Activated effector memory CD4-positive, alpha-beta T cell treated with Interleukin-2 at 50 U/mL for 16 hours (primary cell): ENCODE measurements at places on chromosomes 5 and 9.
A peak's percentile ranks its signal among the peaks of the same experiment; 100 is the strongest.

DNA sequence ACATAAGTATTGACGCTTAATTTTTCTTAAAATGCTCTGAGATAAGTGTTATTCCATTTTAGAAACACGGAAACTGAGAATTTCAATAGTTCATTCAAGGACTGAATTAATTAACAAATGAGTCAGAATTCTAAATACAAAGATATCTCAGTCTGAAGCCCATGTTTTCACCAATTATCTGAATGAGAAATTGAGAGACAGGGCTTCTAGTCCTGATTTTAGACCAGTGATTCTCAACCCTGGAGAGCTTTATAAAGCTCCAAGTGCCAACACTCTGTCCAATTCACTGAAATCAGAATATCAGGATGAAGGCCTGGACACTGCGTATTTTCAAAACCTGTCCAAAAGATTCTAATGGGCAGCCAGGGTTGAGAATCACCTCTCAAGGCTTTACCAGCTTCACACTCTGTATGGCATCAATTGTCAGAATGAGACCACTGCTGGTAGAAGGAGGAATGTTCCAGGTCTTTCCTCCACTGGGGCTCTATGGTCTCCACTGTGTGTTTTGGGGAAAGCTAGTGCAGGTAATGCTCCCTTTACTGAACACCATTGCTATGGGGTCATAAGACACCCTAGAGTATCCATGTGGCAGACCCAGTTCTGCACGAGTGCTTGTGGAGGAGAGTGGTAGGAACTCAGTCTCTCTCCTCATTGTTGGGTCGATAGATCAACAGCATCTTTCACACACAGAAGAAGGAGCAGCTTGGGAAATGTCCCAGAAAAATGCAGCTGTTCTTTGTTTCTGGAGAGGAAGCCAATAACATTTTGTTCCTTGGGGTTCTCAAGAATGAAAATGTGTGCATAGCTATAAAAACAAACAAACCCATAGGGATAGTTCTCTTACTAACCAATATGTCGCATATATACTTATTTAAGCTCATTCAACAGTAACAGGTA is 99.7 kb upstream of the OSMR start:
- DNase-seq = no peak

DNA sequence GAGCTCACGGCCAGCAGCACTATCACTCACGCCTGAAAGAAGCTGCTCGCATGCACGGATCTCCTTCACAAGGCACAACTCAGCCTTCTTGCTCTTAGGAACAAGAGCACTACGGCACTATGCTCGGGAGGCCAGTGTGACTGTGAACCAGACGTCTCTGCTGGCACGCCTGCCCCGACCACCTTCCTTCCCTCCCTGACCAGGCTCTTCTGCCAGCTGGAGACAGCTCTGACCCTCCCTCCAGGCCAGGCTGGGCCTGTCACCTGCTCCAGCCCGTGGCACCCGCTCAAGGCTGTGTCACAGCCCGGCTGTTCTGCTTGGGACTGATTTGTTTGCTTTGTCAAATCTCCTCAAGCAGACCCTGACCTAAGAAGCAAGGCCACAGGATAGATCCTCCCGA is 7.0 kb downstream of the TBC1D9B start:
- DNase-seq = no peak

- no peak for DNase-seq
These were observed 6.7 kb downstream of the PTCH1 start for GRCh38 chr9:95509851-95510708.

DNA sequence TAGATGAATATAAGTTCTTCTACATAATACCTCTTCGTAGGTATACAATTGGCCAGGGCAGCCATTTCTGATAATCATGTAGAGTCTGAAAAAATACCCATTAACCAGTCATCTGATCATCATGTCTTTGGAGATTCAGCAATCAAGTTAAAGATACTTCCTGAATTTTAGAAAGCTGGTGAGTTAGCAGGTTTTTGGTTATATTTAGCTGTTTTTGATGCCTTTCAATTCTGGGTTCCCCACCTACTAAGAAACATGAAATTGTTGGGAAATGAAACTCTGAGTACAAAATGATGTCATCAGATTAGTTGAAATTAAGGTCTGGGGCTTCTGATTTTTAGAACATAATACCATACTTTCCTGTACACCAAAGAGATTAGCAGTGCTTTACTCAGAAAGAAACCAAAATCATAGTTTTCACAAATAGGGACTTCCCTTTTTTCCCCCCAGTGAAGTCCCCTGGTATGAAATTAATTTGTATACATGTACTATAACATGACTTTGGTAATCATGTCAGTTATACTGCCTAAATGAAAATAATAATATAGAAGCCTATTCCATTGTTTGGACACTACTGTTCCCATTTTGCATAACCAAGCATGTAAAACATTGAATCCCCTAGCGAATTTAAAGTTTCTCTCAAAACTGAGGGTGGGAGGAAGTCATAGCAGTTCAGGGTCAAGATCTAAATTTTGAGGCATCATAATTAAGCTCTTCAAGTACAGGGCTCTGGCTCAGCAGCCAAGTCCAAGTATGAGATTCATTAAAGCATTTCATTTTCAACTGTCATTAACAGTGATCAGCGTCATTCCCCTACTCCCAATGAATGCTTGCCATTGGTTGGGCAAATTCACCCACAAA is 17.9 kb downstream of the PRLR start:
- no peak for DNase-seq

DNA sequence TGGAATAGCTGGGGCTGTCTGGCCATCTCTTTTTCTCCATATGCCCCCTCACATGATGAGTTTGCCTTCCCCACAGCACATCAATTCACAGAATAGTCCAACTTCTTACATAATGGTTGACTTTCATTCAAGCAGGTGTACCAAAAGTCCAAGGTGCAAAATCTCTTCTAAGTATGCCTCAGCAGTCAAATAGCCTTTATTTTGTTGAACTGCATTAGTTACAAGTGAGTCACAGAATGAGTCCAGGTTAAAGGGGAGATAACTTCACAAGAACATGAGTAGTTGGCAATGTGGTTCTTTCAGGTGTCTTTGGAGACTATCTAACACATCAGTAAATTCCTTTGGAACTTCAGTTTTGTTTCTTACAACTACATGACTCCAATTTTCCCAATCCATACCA is 672.5 kb downstream of the PRELID2 start:
- DNase-seq = no peak

DNA sequence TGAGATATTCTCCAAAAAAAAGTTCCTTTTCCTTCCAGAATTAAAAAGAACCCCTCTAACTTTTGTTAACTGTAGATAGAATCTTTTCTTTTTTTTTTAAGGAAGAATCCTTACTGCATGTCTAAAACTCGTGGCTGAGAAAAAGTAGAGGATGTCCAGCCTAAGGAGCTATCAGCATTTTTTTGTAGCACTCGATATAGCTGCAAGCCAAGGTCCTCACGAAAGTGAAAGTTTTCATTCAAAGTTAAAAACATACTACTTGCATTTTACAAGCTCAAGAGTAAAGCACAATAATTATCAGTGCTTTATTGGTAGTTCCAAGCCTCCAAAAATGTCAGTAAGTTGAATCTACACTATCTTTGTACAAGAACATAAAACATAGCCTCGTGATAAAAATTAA is 28.7 kb upstream of the ZSWIM6 start:
- DNase-seq = no peak

GRCh38 chr9:113943112-113944009 is 67.3 kb downstream of the ZNF618 start:
- no peak for DNase-seq

GRCh38 chr5:177087398-177088005 is 787 bp downstream of the FGFR4 start:
- DNase-seq = no peak

- no peak for DNase-seq
These were observed 10.5 kb upstream of the PLEKHG4B start for GRCh38 chr5:81391-82021.

DNA sequence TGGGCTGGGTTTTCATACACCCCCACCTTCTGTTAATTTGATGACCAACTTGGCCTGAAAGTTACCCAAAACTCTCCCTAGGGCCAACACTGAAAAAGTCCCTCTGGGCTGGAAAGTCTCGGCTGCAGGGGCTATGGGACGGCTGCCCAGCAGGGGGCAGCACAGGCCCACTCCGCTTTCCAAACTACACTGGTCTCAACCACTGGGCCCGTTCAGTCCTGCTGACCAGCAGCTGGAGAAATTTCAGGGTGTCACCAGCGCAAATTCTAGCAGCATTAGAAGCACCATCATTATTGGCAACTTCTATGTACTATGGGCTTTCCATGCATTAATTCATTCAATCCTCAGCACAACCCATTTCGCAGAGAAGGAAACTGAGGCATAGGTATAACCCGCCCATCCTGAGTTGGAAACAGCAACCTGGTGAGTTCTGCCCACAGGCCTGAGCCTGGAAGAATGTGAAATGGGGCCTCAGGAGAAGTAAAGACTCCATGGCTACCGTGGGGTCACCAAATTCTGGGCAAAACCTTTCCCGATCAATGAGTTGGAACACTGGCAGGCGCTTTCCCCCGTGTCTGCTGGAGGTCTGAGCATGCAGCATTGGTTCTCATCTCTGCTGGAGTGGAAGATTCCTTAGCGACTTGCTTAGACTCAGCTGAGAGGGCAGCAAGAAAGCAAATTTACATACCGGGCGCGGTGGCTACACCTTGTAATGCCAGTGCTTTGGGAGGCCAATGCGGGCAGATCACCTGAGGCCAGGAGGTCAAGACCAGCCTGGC is 9.7 kb downstream of the ORM2 start:
- peak; percentile 28 for DNase-seq
